ENCODE measurements at places on chromosomes 7 and 10.

GRCh38 chr7:140525743-140526142 lies 46.4 kb upstream of the MKRN1 start:
- DNase-seq: no peak

GRCh38 chr7:139105484-139105883 lies 4.0 kb downstream of the ZC3HAV1 start:
- no peak for DNase-seq

DNA sequence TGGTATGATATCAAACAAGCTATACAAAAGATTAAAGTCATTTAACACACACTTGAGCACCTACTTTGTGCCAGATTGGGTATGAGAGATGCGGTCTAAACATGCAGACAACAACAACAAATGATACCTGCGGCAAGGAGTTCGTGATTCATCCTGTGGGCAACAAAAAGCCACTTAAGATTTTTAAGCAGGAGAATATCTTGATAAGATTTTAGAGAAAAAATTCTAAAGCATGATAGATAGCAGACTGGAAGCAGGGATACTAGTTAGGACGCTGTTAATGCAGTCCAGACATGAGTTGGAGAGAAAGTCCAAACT lies 1.6 kb upstream of the KBTBD2 start:
- DNase-seq: no peak

- no peak for DNase-seq
These were observed 18.7 kb downstream of the PLXNA4 start for GRCh38 chr7:132557489-132558044.

DNA sequence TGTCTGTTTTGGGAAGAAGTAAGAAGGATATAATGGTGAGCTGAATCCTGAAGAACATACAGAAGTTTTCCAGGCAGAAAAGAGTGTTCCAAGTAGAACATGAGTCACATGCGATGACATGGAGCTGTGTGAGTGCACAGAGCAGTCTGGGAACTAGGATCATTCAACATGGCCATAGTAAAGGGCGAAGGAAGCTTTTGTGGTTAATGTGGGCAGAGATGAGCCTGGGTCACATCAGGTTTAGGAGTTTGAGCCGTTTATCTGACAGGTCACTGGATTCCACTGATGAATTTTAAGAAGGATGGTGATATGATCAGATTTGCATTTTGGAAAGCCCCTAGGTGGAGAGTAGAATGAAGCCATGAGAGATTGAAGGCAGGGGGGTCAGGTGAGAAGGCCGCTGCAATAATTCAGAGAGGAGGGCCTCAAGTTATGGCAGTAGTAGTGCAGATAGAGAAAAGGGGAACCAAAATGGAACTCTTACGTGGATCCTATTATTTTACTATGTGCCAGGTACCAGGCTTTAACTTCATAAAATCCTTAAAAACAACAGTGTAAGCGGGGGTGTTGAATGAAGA lies 171.3 kb downstream of the RNLS start:
- no peak for DNase-seq

GRCh38 chr10:22317771-22318565 lies 1.8 kb downstream of the COMMD3 start:
- peak; percentile 30 for DNase-seq

- DNase-seq: peak; percentile 41
These were observed 21.5 kb upstream of the MYL10 start for GRCh38 chr7:101650579-101651081.

- peak; percentile 80 for DNase-seq
These were observed 16.1 kb downstream of the MYO1G start for GRCh38 chr7:44962483-44963251.

DNA sequence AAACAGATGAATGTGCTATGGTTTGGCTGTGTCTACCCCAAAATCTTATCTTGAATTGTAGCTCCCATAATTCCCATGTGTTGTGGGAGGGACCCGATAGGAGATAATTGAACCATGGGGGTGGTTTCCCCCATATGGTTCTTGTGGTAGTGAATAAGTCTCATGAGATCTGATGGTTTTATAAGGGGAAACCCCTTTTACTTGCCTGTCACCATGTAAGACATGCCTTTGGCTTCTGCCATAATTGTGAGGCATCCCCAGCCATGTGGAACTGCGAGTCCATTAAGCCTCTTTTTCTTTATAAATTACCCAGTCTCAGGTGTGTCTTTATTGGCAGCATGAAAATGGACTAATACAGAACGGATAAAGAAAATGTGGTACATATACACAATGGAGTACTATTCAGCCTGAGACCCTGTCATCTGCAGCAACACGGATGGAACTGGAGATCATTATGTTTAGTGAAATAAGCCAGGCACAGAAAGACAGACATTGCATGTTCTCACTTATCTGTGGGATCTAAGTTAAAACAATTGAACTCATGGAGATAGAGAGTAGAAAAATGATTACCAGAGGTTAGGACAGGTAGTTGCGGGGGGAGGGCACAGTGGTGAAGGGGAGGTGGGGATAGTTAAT lies 587.6 kb upstream of the NRP1 start:
- no peak for DNase-seq

DNA sequence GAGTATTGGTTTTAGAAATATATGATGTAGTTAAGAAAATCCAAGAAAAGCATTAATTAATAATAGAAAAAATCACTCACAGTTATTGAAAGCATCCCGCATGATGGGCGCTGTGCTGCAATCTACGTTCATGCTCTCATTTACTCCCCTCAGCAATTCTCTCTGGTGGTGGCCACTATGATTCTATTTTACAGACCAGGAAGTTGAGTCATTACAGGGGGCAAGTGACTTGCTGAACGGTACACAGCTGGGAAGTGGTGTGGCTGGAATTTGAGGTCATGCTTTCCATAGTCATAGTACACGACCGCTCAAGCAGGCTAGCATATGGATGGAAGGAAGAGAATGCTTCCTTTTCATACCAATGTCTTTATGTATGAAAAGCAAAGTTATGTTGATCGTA lies 117.4 kb downstream of the TES start:
- no peak for DNase-seq

- DNase-seq: no peak
These were observed 19.0 kb downstream of the TRIM56 start for GRCh38 chr7:101104193-101104713.

DNA sequence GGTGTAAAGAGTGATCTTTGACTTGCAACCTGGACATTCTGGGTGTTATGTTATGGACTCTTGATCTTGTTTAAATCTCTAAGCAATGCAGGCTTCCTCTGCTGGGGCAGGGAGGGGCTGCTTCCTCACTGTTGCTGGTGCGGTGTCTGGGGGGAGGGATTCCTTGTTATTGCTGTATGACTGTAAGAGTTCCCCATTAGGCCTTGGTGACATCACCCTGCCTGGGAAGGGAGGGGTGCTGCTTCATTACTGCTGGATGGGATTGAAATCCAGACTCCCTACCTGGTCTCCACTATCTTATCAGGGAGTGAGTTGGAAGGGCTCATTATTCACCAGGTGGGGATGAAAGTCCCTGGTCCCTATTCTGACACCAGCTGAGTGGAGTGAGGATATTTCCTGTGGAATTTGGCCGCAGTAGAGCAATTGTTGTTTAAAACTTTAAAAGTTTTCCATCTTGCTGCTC lies 8.8 kb downstream of the OGDH start:
- no peak for DNase-seq

DNA sequence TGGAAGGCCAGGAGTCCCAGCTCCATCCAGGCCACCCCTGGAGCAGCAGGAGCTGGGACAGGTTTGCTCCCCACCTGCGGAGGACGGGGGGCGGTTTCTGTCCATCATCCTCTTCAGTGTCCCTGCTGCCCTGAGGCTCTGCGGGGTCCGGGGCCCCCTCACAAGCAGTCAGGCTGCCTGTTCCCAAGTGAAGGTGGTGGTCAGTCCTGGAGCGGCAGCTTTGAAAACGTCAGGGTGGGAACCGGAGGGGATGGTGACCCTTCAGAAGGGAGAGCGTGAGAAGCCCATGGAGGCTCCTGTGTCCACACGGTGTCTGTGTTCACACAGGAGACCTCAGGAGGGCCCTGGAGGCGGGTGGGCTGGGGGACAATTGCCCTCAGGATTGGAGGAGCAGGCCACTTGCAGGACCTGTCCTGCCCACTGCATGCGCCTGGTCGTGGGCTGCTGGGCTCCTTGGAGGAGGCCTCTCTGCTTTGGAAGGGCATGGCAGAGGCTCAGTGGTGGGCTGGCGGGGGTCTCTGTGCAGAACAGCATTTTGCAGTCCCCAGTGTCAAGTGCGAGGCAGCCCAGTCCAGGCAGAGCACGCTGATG lies 49.3 kb upstream of the INPP5A start:
- no peak for DNase-seq

GRCh38 chr10:74821501-74821900 lies 4.9 kb upstream of the KAT6B start:
- DNase-seq: no peak

DNA sequence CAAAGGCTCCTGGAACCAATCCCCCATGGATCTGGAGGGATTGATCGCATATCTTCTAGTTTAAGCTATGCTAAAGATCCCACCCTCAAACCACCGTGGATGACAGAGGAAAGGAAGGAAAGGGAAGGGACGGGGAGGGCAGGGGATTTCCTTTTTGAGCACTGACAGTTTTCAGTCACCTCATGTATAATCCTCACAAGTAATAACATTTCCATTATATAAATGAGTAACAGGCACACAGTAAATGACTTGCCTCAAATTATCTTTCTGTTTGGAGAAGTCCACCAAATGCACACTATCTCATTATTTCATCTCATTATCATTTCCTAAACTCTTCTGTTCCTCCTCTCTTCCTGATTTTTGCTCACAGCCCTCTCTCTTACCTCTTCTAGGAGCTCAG lies 127.1 kb upstream of the AOAH start:
- no peak for DNase-seq

DNA sequence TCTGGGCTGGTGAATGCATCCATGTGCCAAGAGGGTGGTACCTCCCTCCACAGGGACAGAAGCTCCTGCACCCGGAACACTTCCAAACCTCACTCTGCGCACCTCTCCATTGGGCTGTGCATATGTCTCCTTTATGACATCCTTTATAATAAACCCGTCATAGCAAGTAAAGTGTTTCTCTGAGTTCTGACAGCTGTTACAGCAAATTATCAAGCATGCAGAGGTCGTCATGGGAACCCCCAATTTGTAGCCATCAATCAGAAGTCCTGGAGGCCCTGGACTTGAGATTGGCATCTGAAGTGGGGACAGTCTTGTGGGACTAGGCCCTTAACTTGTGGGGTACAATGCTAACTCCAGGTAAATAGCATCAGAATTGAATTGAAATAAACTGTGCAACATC lies 29.4 kb upstream of the PARD3 start:
- peak; percentile 65 for DNase-seq

- DNase-seq: peak; percentile 32
These were observed 143.1 kb downstream of the GNAI1 start for GRCh38 chr7:80277434-80278427.

- no peak for DNase-seq
These were observed 714.1 kb downstream of the AUTS2 start for GRCh38 chr7:70312336-70312735.

GRCh38 chr7:25853314-25853713 lies 298.7 kb upstream of the NFE2L3 start:
- no peak for DNase-seq

GRCh38 chr10:30095631-30096422 lies 36.4 kb upstream of the JCAD start:
- no peak for DNase-seq

DNA sequence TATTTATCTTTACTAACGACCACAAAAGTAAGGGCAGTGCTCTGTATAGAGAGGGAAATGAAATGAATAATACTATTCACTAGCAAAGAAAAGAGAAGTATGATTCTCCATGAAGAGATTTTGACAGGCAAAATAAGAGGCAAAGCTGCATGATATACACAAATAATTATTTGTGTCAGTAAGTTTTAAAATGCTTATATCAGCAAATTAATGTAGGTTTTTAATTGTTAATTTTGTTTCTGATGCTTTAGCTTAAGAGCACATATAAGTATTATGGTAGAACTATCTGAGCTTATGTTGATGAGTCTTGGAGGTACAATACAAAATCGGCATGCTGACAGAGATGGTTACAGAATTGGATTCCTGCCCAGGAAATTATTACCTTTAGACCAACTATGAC lies 383.1 kb upstream of the VSTM2A start:
- no peak for DNase-seq

DNA sequence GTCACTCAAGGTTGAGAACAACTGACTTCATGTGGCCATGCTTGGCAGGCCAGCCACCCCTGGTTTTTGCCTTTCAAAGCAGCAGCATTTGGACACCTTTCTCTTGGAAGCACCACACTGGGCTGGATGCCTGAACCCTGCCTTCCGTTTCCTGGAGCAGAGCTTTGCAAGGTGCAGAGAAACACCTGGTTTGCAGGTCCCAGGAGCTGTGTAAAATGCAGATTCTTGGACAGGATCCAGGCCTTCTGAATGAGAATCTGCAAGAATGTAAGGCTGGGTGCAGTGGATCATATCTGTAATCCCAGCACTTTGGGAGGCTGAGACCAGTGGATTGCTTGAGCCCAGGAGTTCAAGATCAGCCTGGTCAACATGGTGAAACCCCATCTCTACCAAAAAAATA lies 18.0 kb upstream of the DUSP5 start:
- DNase-seq: no peak

- DNase-seq: no peak
These were observed 14.6 kb downstream of the EPC1 start for GRCh38 chr10:32332299-32332750.

- no peak for DNase-seq
These were observed 32.6 kb downstream of the USP6NL start for GRCh38 chr10:11578802-11579255.

- DNase-seq: no peak
These were observed 29.7 kb upstream of the DNAJB6 start for GRCh38 chr7:157306846-157307838.

DNA sequence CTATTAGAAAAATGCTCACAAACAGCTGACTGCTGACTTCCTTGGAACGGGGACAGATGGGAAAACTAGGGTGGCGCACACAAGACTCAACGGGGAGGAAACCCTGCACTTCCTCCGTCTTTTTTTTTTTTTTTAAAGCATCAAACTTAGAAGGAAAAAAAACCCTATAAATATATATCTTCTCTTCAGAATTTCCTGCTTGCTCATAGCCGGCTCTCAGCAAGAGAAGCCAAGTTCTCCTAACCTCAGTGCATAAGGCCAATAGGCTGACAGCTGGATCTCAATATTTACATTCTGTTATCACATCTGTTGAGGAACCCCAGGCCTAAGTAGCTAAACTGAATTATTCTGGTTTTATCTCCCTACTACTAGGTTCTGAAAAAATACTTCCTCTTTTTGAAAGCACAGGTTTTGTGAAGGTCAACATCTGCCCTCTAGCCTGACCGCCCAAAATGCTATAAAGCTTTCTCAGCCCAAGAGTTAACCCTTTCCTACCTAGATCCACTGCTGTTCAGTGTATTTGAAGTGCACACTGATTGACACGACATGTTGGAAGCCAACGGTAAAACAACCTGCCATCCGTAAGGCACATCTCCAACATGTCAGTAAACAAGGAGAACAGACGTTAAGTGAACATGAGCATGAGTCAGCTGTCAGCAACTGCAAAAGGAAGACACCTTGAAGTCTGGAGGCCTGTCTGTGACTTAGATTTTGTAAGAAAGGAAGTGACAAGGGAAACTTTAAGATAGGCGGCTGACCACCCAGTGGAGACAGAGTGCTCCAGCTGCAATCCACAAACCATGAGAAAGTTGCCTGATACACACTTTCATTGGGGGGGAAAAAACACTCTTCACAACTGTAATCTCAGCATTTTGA lies 83.8 kb downstream of the EBLN1 start:
- peak; percentile 11 for DNase-seq

Measured in eye (tissue), 1 donor.